Right cardiac atrium (tissue), 5 donors: ENCODE measurements at places on chromosomes 5 and 9.

DNA sequence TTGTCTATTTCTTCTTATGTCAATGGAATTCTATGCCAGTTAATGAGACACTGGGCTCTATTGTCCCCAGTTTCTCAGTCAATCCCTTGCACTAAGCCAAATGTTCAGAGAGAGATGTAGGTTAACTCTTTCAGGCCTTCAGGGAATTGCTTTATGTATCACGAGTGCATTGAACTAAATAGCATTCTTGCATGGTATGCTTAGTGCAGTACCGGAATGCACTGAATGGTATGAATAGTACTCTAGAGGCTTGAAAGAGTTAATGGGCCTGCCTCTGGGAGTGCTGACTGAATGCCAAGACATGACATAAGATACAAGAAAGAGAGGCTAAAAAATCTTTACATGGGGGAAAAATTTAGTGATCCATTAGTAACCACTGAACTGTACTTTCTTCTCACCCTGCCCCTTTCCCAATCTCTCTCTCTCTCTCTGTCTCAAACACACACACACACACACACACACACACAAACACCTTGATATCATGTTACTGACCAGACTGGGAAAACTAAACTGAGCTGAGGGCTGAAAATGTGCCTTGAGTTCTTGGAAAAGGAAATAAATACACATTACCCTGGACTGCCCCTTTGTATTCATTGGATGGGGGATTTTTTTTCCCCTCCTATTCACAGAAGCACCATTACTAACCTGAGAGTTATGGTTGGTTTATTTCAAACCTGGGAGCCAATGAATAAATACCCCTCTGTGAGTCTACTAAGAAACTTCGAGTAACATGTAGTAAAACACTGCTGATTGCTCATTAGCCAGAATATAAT lies 35.4 kb upstream of the TMC1 start:
- no peak for DNase-seq

DNA sequence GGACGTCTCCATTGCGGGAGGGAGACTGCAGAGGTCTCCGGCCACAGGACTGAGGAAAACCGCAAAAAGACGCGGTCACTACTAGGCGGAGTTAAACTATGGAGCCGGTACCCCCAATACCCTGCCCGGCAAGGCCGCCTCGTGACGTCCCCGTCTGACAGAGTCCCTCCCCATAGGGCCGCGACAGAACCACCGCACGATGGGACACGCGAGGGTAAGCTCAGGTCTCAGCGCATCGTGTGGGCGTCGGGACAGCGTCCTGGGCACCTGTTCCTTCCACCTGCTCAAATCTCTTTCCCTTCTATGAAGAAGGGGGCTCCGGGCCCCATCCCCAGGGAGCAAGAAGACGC lies 35.2 kb upstream of the GLDC start:
- DNase-seq, result peak; percentile 86

DNA sequence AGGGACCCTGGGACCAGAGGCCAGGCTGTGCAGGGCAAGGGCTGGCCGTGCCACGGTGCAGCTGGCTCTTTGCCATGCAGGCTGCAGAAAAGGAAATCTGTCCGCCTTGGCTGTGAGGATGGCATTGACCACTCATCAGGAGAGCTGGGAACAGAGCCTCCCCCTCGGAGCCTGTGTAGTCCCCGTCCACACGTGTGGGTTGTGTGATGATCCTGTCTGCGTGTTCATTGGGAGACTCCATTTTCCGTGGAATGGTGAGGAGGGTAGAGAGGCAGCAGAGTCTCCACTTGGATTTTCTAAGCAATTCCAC lies 47.7 kb downstream of the EHMT1 start:
- no peak for DNase-seq

DNA sequence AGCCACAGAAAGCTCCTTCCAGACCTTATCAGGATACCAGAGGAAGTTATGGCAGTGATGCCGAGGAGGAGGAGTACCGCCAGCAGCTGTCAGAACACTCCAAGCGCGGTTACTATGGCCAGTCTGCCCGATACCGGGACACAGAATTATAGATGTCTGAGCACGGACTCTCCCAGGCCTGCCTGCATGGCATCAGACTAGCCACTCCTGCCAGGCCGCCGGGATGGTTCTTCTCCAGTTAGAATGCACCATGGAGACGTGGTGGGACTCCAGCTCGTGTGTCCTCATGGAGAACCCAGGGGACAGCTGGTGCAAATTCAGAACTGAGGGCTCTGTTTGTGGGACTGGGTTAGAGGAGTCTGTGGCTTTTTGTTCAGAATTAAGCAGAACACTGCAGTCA lies 70.8 kb upstream of the ENTREP1 start:
- DNase-seq, result no peak

DNA sequence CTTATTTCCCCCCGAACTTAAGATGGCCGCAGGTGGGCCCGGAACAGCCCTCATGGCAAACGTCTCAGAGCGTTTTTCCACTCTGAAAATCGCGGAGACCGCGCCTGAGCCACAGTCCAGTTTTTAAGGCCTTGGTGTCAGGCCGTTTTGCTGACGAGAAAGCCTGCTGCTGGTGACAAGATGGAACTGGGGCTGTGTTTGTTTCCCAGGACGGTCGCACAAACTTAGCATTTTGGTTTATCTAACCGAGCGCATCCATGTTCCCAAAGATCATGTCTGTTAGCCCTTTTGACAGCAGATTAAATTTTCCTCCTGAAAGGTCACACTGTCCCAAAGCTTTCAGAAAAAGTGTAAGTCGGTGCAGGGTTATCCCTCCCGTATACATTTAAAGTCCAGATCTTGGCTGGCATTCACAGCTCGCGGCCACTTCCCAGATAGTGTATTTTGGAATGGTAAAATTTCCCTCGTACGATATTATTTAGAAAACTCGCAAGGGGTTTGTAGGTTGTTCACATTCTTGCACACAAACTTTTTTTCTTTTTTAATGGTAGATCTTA lies 812 bp downstream of the SREK1 start:
- DNase-seq, result no peak

GRCh38 chr5:126732716-126733115 lies 44.2 kb upstream of the LMNB1 start:
- no peak for DNase-seq

DNA sequence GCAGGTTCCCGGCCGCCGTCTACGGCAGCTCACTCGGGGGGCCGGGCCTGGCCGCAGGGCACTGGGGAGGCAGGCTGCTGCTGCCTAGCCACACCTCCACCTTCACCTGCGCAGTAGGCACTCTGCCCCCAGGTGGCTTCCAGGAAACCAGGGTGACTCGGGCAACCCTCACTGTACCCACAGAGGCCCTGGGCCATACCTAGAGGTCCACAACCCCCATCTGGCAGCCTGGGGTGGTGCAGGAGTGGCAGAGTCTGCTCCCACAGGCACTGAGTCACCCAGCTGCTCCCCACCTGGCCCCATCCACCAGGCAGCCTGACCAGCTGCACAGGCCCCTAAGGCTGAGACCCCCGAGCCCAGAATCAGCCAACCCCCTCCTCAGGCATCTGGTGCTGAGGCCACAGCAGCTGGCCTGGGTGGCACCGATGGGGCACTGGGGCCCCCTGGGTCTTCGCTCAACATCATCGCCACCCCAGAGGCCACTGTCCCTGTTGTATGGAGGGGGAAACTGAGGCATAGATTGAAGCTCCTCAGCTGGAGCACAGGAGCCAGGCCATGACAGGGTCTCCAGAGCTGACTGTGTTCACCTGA lies 70.2 kb downstream of the KCNT1 start:
- no peak for DNase-seq

GRCh38 chr5:164577742-164578141 lies 1072.3 kb downstream of the MAT2B start:
- DNase-seq, result no peak

- DNase-seq, result no peak
These were observed 254.6 kb downstream of the AOPEP start for GRCh38 chr9:94980947-94981722.

GRCh38 chr5:123844873-123845272 lies 332.9 kb downstream of the CSNK1G3 start:
- DNase-seq, result no peak

- DNase-seq, result no peak
These were observed 88.6 kb downstream of the GNAQ start for GRCh38 chr9:77943057-77943456.

DNA sequence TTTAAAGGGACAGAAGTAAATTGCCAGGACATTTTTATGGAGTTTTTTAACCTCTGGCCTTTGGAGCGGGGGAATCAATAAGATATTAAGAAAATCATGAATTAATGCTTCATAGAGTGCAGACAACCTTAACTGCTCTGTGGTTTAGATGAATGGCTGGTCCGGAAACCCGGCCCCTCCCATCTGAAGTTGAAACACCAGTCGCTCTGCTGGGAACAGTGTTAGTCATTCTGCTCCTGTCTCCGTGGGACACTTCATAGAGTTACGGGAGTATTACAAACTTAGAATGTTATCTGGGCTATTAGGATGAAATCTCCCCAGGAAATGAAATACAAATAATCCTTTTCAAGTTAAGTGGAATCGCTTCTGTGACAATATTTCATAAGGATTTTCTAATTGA lies 110.1 kb upstream of the IRX2 start:
- DNase-seq, result no peak

- DNase-seq, result no peak
These were observed 112.5 kb upstream of the ERCC6L2 start for GRCh38 chr9:95763006-95763405.

- DNase-seq, result no peak
These were observed 947.3 kb upstream of the COX7C start for GRCh38 chr5:85670417-85670816.

DNA sequence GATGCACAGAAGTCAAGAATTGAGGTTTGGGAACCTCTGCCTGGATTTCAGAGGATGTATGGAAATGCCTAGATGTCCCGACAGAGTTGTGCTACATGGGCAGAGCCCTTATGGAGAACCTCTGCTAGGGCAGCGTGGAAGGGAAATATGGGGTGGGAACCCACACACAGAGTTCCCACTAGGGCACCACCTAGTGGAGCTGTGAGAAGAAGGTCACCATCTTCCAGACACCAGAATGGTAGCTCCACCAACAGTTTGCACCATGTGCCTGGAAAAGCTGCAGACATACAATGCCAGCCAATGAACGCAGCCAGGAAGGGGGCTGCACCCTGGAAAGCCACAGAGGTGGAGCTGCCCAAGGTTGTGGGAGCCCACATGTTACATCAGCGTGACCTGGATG lies 104.5 kb downstream of the STK32A start:
- DNase-seq, result no peak

GRCh38 chr5:134539732-134540131 lies 14.3 kb downstream of the JADE2 start:
- peak; percentile 22 for DNase-seq

- peak; percentile 48 for DNase-seq
These were observed 287.9 kb downstream of the AGTPBP1 start for GRCh38 chr9:85453850-85454249.

DNA sequence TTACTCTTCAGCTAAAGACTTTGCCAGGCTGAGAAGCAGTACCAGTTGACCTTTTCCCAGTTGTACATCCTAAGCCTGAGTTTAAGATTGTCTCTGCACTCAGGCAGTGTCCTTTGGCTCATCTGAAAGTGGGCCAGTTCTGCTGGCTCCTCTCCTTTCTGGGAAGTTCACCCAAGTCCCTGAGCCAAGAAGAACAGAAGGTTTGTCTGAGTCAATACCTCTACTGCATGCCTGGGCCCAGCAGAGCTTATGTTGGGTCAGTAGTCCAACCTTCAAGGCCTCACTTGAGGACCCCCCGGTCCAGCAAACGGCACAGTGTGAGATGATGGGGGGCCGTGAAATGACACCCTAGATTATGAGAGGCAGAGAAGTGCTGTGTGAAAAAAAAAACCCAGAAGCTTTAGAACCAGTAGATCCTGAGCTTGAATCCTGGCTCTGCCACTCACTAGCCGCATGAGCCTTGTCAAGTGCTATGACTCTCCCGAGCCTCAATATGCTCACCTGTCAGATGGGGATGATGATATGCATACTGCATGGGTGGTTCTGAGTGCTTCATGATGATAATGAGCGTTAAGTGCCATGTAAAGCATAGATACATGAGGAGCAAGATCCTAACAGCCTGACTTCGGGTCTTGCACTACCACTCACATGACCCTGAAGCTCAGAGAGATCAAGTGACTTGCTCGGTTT lies 156.0 kb downstream of the MACROH2A1 start:
- no peak for DNase-seq

GRCh38 chr5:127410959-127411358 lies 106.5 kb upstream of the PRRC1 start:
- DNase-seq, result no peak

DNA sequence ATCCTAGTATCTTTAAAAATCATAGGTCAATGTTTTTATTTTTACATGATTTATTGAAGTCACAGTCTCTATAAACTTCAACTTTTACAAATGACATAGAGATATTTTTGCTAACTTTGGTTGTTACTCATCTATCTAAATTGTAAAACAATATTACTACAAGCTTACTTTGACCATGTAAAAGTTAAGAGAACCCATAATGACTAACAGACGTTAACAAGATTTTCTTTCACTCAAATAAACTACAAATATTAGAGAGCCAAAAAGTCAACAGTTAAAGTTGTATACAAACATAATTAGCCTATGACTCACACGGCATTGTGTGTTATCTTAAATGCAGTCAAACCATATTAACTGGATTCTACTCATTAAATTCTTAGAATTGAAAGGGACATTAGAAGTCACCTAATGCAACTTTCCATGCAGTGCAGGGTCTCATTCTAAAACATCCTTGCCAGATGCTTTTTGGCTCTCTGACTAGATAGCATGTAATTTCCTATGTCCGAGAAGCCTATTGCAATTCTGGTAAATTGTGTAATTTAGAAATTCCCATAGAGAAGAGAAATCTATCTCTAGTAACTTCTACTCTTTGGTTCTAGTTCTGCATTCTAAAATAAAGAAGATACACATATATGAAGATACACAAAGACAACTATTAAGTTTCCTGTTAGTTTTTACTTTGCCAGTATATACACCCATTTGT lies 42.2 kb upstream of the UGT3A2 start:
- no peak for DNase-seq

DNA sequence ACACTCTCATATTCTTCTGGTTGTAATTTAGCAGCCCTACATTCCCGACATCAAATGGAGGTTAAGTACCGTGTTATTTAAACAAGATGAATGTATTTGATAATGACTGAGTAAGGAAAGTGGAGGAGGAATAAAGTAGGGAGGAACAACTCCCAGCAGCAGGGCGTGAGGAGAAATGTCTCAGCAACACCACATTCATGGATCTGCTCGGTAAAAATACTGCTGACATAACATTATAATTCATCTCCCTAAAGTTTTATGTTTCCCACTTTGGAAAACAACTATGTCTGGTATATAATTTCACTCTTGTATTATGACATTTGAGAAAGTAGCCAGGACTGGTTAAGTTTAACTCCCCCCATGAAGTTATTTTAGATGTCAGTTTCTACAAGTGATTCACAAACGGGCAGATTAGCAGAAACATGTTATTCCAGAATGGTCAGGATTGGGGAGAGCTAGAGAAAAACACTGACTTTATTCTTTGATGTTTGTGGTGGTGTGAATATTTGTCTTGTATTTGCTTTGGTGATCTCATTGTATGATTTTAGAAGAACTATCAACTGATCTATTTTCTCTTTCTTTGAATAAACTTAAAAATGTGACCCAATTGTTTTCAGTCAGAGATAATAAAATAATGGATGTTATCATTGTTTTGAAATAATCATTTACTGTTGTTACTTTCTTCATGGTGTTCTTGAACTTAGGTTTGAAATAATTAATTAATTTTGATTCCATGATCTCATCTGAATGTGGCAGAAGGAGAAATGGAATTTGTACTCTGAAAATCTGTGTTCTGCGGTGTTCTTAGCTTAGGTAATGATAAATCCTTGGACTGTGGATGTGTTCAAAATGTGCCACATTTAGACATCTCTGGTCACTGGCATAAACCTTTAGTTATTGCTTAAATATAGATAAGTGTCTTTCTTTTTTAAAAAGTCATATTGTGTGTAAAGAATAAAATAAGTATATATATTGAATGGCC lies 303.6 kb upstream of the ZNF608 start:
- DNase-seq, result no peak

GRCh38 chr9:110185806-110186205 lies 22.2 kb downstream of the C9orf152 start:
- DNase-seq, result no peak
